ENCODE measurements at places on chromosomes 4 and X.
A peak's percentile ranks its signal among the peaks of the same experiment; 100 is the strongest.

DNA sequence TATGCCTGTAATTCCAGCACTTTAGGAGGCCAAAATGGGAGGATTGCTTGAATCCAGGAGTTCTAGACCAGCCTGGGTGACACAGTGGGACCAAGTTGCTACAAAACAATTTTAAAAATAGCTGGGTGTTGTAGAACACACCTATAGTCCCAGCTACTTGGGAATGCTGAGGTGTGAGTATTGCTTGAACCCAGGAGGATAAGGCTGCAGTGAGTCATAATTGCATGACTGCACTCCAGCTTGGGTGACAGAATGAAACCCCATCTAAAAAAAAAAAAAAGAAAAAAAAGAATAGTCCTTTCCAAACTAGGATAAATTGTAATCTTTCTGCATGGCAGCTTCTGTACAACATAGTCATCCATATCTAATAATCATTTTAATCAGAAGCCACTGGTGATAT lies 270.1 kb upstream of the INTU start:
- DNase-seq = no peak

DNA sequence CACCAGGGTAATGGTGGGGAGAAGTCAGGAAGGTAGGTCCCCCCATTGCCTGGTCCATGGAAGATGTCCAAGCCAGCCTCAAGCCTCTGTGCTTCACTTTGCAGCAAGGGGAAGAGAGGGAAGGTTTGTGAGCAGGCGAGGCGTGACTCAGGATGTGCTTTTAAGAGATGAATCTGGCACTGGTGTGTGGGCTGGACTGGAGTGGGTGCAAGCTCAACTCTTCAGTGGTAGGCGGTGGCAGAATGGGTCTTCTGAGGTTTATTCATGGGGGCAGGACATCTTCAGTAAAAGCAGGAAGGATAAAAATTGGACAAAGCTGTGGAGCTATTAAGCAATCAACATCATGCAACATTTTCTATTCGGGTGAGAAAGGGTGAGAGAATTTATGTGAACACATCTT lies 19.4 kb downstream of the GPM6B start:
- DNase-seq = no peak

- no peak for DNase-seq
Measured at GRCh38 chrX:1558761-1559468, 21.9 kb upstream of the P2RY8 start.

GRCh38 chr4:174435974-174436373 lies 86.3 kb downstream of the HPGD start:
- no peak for DNase-seq

DNA sequence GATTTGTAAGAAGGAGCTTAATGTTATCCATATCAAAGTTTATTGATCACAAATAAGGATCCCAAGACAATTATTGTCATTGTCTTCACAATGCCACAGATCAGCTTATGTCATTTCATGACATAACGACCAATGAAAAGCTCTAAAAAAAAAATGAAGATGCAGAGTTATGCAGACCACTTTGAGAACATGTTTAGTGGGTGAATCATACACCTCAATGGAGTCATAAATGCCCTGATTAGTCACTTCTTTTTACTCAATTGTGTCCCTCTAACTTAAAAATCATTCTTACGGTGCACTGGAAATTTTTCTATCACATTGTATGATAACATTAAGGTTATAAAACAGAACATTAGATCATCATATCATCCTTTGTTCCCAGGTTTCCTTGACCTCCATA lies 87.6 kb upstream of the GABRG1 start:
- no peak for DNase-seq

DNA sequence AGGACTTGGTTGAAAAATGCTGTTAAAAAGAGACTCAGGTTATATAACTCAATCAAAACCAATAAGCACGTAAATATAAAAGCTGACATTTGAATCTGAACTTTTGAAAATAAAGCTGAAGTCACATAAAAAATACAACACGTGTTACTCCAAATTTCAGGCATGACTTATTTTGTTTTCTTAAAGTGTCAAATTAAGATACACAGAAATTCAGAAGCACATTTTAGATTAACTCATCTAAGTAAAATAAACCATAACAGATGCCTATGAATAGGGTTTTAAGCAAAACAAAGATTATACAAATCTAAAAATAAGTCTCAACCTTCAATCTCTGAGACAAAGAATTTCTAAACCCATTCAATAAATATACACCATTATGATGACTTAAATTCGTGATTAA lies 124.8 kb downstream of the ANTXR2 start:
- DNase-seq = no peak

DNA sequence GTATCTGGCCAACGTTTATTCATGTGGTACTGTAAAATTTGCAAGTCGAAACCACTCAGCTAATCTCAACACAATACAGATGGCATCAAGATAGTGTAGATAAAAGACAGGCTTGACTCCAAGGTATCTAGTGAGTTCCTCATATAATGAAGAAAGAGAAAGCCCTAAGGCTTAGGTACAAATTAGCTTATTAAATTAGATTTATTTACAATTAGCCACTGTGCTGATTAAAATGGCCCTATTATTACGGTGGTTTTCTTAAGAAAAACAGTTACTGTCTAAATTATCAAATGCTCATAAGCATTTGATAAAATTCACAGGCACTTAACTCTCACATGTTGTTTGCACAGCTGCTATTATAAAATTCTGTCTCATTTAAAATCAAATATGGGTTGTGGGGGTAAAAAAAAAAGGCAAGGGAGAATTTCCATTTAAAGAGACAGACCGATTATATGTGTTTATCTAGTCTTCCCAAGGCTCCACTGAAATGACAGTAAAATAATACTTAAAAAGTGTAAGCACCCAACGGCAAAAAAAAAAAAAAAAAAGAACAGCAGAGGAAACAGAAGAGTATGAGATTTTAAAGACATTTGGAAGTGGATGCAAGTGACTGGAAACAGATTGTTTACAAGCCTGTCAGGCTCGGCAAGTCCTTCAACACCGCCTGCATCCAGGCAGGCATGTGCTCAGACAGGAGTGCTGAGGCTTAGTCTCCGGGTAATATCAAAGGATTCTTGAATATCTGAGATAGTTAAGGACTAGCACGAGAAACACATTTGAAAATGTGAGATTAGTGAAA lies 55.1 kb downstream of the FAM13A start:
- no peak for DNase-seq

DNA sequence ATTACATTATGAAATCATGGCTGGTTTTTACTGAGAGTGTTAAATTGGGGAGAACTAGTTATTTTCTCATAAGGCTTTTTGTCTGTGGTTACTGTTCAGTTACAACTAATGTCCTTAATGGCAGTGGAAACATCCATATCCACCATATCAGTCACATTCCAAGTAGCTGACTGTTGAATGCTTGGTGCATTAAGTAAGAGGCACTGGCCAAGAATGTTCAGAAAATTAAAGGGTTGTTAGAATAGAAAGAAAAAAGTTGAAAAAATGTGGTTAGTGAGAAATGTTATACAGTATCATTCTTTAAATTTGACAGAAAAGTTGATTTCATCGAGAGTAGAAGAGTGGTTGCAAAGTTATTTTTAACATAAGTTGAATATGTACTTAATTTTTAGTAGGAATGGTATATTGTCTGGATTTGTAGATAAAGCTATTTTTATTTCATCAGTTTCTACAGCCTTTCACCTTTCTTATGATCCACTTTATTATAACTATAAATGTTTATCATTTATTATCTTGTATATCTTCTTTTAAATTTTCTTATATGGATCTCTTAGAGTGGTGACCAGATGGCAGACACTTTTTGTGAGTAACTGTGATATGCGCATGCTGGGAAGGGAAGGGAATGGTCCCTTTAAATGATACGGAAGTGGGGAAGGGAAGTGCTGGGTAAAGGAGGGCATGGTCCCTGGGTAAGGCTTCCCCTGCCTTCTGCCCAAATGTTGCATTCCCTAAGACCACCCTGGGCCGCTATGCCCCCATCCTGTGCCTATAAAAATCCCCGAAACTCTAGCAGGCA lies 2407.1 kb downstream of the ARAP2 start:
- DNase-seq = no peak

DNA sequence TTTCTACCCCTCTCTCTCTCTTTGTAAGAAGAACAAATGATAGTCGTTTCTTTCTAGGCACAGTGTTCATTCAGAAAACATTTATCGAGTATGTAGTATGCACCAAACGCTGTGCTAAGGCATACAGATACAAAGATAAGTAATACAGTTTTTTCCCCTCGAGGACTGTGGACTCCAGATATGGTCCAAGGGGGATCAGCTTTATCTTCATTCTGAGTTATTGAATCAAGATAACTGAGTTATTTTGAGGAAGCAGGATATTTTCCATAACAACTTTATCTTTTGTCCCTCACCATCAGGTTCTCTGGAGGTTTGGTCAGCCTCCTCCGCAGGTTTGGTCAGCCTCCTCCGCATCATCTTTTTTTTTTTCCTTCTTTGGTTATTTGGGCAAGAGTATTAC lies 15.0 kb downstream of the EREG start:
- no peak for DNase-seq

- DNase-seq = no peak
Measured at GRCh38 chrX:24298191-24298590, 15.7 kb downstream of the SUPT20HL2 start.

DNA sequence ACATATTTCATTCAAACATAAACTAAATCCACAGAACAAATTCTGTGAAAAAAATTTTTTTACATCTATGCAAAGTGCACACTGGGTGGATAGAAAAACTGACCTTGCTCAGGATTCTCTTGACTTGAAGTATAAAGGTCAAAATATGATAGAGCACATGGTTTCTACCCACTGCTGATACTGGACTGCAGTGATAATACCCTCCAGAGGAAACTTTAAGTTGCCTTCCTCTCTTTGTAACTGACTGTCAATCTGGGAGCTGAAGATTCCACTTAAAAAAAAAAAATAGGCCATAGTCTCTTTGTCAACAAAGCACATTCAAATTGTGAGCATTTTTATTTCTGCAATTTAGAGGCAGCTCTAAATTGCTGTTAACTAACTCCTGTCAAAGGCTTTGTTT lies 3.2 kb upstream of the AMMECR1 start:
- DNase-seq = no peak

GRCh38 chrX:39499996-39500395 lies 597.8 kb downstream of the BCOR start:
- DNase-seq = no peak

DNA sequence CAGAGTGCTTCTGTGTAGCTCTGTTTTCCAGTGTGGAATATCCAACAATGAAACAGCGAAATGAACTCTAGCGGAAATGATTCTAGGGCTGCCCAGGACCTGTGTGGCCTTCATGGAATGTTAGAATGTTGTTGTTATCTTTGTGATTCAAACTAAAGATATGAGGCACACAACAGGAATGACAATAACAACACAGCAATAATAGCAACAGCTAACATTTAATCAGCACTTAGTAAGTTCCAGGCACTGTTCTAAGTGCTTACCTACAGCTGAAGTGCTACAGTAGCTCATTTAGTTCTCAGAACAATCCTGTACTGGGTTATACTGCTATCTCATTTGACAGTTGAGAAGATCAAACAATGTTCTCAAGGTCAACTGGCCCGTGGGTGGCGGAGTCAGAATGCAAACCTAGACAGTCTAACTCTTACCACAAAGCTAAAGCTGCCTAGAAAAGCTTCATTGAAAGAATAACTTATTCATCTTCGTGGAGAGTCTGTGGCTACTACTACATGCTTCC lies 63.7 kb downstream of the MAML3 start:
- no peak for DNase-seq

DNA sequence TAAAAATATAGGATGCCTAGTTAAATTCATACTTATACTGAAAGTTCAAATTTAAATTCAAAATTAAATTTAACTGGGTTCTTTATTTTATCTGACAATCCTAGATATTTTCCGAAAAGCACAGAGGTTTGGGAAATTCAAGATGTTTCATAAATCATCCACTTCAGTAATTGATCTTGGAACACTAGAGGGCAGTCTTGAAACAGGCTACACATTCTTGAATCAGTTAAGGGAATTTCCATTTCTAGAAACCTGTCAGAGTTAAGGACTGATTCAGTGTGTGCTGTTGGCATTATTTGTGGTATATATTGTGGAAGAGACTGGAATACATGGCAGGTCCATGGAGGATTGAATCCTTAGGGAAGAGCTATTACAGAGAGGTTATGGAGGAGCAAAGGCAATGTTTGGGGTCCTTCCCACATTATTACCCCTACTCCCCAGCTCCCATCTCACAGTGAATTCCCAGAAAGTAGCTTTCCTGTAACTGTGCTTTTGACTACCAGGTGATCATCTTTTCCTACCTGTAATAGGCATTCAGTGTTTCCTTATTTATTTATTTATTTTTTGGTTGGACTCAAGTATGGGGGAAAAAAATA lies 92.9 kb downstream of the EGF start:
- peak; percentile 29 for DNase-seq
